Stimulated activated CD8-positive, alpha-beta memory T cell treated with anti-CD3 and anti-CD28 coated beads, Interleukin-7, amount 100 ng/mL, for 1 hour (primary cell): ENCODE measurements at places on chromosomes 4 and X.

DNA sequence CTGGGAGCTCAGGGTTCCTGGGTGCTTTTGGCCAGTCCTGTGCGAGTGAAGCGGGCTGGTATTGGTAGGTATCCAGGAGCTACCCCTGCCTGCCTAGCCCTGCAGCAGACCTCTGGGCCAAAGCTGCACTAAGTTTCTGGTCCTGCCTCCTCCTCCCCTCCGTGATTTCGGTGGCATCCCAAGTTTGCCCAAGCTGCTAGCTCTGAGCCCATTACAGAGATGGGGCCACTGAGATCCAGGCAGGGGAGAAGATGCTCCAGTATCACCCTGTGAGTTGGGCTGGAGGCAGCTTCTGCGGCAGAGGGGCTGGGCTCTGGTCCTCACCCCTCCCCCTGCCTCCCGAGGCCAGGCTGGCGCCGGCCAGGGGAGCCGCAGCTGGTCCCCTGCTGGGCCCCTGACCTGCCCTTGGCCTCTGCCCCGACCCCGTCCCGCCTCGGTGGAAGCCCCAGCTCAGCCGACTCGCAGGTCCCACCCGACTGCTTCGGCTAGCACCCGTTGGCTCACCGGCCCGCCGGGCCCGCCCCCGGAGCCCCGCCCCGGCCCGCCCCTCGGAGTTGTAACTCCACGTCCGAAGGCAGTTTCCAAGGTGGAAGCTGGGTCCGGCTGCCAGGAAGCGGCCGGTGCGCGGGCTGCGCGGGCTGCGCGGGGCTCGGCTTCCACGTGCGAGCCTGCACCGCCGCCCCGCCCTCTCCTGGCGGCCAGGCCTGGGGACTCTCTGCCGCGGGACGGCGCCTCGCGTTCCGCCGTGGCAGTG, at the start of gene DUSP9:
Gene DUSP9 (plus strand): TSS at position 584 of the 754 bp plus-strand sequence. CDS start 751 bp downstream, outside the sequence.
- no peak for DNase-seq

DNA sequence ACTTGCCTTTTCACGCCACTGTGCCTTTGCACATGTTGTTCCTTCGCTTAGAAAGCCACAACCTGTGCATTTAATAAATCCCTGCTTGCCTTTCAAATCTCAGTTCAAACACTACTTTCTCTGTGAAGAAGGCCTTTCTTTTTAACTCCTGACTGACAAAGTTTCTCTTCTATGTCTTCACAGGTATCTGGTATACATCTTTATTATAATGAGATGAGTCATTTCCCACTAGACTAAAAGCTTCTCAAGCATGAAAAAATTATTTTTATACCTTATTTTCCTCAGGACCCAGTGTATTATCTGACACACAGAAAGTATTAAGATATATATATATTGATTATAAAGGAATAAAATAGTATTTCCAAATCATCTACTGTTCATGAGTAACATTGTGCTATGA, 189.9 kb downstream of the TBCK start:
- DNase-seq: no peak

DNA sequence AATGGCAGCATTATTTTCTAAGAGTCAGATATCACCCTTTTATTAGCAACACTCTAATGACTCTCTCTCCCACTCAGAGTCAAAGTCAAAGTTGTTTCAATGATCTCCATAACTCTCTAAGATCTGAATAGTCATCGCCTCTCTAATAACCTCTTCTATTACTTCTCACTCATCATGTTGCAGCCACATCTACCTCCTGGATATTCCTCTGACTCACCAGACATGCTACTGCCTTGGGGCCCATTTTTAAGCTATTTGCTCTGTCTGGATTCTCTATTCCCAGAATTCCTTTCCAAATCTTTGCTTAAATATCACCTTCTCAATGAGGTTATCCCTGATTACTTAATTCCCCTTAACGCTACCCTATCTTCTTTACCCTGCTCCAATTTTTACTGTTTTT, 391.8 kb upstream of the MAGEB16 start:
- no peak for DNase-seq

GRCh38 chr4:162682651-162683050, 484.0 kb downstream of the NAF1 start:
- DNase-seq: no peak

GRCh38 chr4:2771264-2771663, 15.1 kb upstream of the TNIP2 start:
- no peak for DNase-seq

DNA sequence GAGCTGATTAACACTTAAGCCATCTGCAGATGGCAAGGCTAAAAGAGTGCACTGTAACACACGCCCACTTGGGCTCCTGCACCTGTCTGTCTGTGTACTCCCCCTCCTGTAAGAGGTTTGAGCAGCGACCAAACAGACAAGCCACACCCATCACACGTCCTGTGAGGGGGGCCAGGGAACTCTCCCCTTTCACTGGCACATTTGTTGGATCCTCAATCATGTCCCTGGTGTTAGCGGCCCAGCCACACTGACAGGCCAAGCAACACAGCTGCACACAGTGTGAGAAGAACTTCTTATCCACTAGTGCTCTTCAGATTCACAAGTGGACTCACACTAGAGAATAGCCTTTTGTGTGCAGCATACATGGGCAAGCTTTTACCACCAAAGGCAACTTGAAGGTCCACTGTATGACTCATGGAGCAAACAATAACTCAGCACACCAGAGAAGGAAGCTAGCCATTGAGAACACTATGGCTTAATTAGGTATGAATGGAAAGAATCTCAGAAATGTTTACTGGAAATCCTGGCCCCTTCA, 29.1 kb upstream of the UTP14A start:
- DNase-seq: no peak

DNA sequence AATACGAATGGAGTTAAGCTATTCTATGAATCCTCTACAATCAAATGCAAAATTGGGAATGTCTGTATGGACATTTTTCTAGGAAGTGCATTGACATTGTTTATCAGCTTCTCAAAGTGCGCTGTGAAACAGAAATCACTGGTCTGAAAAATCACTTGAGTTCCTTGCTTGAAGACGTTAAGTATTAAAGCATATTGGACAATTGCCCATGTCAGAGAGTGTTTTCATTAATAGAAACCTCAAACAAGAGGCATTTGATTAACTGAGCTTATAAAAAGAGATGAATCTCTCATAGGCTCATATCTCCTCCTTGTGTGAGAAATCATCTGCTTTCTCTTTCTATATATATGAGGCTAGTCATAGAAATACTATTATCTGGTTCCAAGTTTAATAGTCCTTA, 692.1 kb upstream of the POU3F4 start:
- DNase-seq: no peak

GRCh38 chrX:132612821-132613564, 124.2 kb upstream of the MBNL3 start:
- no peak for DNase-seq

DNA sequence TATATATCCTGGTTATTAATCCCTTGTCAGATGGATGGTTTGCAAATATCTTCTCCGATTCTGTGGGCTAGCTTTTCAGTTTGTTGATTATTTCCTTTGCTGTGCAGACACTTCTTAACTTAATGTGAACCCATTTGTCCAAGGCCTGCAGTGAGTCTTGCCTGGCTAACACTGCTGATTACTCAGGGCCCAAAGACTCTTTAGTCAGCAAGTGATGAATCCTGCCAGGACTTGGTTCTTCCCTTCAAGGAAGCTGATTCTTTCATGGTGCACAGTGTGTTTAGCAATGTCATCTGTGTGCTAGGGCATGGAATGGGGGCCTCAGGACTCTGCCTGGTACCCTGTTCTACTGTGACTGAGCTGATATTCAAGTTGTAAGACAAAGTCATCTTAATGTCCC, 81.8 kb upstream of the TEX13A start:
- no peak for DNase-seq

- DNase-seq: no peak
Observed at GRCh38 chr4:6200922-6201362, 593 bp upstream of the JAKMIP1 start.

DNA sequence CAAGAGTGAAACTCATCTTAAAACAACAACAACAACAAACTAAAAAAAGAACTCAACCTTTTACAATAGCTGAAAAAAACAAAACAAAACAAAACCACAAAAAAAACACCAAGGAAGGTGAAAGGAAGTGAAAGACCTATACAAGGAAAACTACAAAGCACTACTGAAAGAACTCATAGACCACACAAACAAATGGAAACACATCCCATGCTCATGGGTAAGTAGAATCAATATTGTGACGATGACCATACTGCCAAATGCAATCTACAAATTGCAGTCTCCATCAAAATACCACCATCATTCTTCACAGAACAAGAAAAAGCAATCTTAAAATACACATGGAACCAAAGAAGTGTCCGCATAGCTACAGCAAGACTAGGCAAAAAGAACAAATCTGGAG, 41.5 kb upstream of the FGF2 start:
- no peak for DNase-seq

DNA sequence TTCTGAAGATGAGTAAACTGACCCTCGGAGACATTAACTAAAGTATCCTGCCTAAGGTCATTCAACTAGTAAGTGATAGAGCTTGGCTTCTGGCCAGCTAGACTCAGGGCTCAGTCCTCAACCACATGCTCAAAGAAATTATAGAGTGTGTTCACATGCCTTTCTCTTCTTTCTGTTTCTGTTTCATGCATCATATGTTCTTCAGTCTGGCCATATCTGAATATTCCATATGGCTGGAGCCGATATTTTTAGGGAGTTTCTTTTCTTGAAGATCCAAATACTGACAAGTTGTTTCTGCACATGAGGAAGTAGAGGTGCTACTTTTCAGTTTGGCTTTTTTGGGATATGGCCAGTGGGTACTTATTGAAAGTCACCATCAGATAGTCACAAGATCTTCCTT, 44.9 kb downstream of the MMRN1 start:
- DNase-seq: no peak

DNA sequence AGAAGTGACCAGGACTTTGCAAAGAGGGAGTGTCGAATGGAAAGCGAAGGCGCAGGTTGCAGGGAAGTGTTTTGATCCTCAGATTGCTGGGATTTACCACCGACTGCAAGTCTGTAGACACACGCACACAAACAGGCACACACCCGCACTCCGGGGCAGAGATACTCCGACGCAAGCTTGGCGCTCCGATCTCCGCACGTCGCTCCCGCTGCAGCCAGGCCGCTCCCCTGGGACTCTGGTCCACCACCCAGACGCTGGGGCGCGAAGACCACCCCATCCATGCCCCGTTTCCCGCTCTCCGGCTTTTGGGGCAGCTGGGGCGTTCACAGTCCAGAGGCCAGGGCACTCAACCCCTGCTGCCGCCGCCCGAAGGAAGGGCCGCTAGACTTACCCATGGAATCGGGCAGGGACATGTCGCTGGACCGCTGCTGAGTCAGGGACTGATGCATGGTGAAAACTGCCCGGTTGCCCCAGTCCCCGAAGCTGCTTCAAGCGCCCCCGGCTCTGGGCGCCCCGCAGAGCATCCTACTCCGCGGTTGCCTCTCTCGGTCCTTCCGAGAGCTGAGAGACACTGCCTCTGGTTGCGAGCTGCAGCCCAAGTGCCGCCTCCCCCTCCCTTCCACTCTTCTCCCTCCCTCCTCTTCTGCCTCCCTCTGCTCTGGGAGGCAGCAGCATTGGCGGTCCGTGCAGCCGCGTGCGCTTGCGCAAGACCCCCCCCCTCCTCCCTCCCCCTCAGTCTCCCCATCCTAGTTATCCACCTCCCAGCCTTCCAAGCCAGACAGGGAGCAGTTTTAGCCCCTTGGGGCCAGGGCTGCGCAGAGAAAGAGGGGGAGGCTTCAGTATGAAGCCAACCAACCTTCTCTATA, at the start of gene TMEM255A:
Gene TMEM255A (minus strand): TSS at position 601 of the 866 bp plus-strand sequence. CDS start 152 bp downstream, at position 449.
- DNase-seq: no peak

- no peak for DNase-seq
Observed at GRCh38 chr4:176729489-176729888, 63.2 kb downstream of the VEGFC start.

GRCh38 chr4:4574792-4575191, 32.9 kb upstream of the STX18 start:
- no peak for DNase-seq

- DNase-seq: no peak
Observed at GRCh38 chr4:181939199-181939945, 303.8 kb upstream of the TENM3 start.

DNA sequence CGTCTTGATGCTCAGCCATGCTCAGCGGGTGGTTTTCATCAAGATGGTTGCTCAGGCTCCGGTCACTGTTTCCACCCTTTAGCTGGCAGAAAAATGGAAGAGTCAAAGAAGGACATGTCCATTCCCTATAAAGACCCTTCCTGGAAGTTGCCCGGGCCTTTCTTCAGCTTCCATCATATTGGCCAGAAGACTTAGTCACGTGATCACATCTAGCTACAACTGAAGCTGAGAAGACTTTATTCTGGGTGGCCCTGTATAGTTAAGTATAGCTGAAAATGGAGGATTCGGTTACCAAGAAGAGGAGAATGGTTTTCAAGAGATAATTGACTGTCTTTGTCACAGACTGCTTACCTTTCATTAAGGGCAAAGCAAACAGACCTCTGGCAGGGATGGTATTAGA, 296.7 kb upstream of the CASK start:
- no peak for DNase-seq

- DNase-seq: no peak
Observed at GRCh38 chr4:30903502-30904214, 183.5 kb downstream of the PCDH7 start.

DNA sequence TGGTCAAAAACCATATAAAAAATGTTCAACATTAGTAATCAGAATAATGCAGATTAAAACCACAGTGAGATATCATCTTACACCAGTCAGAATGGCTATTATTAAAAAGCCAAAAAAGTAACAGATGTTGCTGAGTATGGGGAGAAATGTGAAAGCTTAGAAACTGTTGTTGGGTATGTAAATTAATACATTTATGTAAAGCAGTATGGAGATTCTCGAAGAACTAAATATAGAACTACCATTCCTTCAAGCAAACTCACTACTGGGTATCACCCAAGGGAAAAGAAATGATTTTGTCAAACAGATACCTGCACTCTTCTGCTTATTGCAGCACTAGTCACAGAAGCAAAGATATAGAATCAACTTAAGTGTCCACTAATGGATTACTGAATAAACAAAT, 576.4 kb upstream of the EPHA5 start:
- no peak for DNase-seq

- no peak for DNase-seq
Observed at GRCh38 chr4:41418444-41418843, 119.5 kb upstream of the LIMCH1 start.

GRCh38 chr4:149264093-149264733, 551.4 kb downstream of the IQCM start:
- no peak for DNase-seq

GRCh38 chr4:178808106-178808505, 1365.9 kb upstream of the AGA start:
- DNase-seq: no peak

DNA sequence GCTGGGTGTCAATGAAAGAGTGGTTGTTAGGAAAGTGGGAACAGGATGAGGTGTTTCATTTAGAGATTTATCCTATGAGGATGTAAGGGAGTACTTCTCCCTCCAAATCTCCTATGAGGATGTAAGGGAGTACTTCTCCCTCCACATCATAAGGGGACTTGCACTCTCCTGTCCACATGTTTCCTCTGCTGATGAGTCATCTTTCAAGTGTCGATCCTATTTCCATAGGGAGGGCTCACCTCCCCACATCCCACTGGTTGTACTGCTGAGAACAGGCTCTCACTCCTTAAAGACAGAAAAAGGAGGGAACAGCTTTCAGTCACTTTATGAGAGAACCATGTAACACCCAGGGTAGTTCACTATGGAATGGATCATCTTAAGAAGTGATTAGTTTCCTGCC, 65.0 kb downstream of the INPP4B start:
- DNase-seq: no peak
